Amygdala (tissue), 56 donors: ENCODE measurements at places on chromosomes 1 and 21.

- DNase-seq = no peak
Measured at GRCh38 chr21:37748351-37748750, 167.9 kb downstream of the KCNJ6 start.

DNA sequence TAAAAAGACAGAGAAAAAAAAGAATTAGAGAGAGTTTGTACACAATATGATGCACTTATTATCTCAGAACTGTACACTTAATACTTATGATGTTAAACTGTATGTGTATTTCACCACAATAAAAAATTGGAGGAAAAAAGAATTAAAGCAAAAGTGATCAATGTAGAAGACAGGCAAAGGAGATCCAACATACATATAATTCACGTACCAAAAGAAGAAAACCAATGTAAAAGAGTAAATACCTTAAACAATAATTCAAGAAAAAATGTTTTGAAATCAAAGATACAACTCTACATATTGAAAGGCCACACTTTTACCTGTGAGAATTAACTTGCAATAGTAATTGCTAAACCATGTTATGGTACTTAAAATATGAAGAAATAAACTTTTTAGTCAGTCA, 9.8 kb upstream of the PGLYRP3 start:
- DNase-seq = no peak

GRCh38 chr1:93575621-93576284, 105.9 kb downstream of the BCAR3 start:
- no peak for DNase-seq

DNA sequence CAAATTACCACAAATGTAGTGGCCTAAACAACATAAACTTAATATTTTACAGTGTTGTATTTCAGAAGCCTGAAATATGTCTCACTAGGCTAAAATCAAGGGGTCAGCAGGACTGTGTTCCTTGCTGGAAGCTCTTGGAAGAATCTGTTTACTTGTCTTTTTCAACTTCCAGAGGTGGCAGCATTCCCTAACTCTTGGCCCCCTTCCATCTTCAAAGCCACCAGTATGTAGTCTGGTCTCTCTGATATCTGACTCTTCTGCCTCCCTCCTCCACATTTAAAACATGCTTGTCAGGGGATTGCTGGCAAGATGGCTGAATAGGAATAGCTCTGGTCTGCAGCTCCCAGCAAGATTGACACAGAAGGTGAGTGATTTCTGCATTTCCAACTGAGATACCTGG, 567.5 kb downstream of the PLA2G4A start:
- DNase-seq = no peak

DNA sequence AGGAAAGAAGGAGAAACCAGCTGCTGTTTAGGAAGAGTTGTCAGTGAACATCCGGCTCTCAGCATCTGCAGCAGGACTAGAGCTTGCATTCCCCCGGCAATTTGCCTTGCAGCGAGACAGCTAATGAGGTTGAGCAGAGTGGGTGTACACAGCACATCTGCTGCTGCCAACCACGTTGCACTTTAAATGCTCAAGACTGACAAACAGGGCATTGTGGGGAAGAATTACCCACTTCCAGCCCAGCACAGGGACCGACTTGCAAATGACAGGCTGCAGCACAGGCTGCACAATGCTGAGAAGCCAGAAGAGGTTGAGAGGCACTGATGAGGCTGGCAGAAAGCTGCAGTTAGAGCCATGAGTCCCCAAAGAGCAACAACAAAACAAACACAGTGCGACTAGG, 47.5 kb upstream of the PLA2G2C start:
- DNase-seq = no peak

DNA sequence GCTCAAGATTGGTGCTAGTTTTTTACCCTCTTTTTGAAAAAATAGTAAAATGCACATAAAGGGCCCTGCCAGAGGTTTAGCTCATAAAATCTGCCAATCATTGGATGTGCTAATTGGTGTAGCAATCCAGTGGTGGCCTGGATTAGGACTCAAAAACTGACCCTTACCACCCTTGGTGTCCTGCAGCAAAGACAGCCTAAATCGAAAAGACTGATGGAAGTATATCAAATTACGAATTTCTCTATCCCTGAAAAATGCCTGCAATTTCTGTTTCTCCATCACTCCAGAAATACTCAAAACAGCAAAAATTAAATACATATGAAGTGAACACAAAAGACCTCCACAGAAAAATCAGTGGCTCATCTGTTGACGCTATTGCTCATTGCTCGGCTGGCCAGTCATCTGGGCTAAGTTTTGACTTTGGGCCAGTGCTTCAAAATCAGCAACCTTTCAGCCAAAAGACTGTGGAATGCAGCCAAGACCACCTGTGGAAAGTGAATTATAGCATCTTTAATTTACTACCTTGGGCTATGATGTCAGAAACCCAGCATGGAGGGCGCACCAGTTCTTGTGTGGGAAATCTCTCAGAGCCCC, 30.0 kb downstream of the WLS start:
- DNase-seq = no peak

- no peak for DNase-seq
Measured at GRCh38 chr1:234934611-234935033, 194.0 kb downstream of the TOMM20 start.

GRCh38 chr21:34834852-34835501, 166.2 kb downstream of the CLIC6 start:
- no peak for DNase-seq

GRCh38 chr1:167791281-167792187, 69.8 kb downstream of the MPZL1 start:
- DNase-seq = no peak

- no peak for DNase-seq
Measured at GRCh38 chr1:3172431-3173380, 103.7 kb downstream of the PRDM16 start.

GRCh38 chr1:18480315-18481189, at the start of gene KLHDC7A:
Gene KLHDC7A (plus strand): TSS chr1:18480930. CDS start chr1:18480982, 52 bp downstream.
- no peak for DNase-seq

- no peak for DNase-seq
Measured at GRCh38 chr1:196403803-196404690, 204.2 kb downstream of the KCNT2 start.

- DNase-seq = no peak
Measured at GRCh38 chr1:40495315-40495903, 13.2 kb upstream of the EXO5 start.

- no peak for DNase-seq
Measured at GRCh38 chr1:103162360-103162759, 54.0 kb upstream of the COL11A1 start.

GRCh38 chr1:26782521-26783212, 5.1 kb upstream of the PIGV start:
- no peak for DNase-seq

DNA sequence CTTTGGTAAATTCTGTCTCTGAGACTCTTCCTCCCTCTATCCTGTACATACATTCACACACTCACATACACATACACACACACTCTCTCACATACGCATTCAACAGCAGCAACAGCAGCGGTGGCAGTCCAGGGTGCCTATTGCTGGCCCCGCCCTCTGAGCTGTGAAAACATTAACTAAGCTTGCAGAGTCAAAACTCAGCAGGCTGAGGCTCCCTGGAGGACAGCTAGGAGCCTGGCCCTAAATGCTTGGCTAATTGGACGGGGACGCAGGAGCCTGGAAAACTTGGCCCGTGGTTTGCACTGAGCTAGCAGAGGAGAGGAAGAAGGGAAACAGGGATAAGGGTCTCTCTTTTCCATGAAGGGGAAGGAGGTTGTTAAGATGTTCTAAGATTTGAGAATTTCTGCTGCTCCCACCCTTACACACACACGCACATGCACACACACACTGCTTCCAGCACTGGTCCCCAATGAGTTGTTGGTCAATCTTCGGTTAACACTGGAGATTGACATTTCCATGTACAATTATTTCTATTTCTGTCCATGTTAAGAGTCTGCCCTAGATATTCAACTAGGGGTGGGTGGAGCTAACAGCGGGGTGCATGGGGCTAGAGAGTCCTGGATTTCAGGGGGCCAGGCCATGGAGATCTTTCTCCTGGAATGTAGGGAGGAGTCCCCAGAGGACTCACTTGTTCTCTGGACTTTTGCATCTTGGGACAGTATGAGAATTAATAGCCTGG, 94.2 kb downstream of the PLXNA2 start:
- no peak for DNase-seq

DNA sequence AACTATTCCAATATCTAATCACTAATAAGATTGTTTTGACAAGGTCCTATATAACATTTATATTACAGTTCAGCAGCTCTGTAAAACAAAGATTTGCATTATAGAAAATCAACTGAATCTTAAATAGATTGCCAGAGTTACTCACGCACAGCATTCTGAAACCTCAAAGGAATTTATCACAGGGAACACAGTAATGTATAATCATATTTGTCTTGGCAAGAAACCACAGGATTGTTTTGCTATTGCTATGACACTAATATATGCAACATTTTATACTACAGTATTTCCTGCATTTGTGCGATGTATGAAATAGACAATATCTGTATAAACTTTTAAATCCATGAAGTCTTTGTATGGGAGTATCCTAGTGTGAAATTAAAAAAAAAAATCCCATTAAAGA, 101.4 kb downstream of the PLPPR5 start:
- no peak for DNase-seq

GRCh38 chr1:3419415-3420204, 34.9 kb upstream of the ARHGEF16 start:
- DNase-seq = no peak

- no peak for DNase-seq
Measured at GRCh38 chr1:224057461-224058199, 56.3 kb upstream of the FBXO28 start.

DNA sequence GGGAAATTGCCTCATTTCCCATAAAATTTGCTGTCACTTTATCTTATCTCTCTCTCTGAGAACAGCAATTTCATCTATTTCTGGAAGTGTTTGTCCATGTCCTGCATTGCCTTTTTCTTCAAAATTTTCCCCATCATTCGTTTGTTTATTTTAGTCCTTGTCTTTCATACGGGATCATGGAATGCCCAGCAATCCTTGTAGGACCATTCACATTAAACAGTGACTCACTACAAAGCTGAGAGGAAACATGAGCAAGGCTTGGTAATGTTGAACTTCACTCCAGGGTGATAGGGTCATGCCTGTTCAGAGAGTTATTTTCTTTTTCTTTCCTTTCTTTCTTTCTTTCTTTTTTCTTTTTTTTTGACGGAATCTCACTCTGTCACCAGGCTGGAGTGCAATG, 32.2 kb upstream of the HNRNPU start:
- no peak for DNase-seq

DNA sequence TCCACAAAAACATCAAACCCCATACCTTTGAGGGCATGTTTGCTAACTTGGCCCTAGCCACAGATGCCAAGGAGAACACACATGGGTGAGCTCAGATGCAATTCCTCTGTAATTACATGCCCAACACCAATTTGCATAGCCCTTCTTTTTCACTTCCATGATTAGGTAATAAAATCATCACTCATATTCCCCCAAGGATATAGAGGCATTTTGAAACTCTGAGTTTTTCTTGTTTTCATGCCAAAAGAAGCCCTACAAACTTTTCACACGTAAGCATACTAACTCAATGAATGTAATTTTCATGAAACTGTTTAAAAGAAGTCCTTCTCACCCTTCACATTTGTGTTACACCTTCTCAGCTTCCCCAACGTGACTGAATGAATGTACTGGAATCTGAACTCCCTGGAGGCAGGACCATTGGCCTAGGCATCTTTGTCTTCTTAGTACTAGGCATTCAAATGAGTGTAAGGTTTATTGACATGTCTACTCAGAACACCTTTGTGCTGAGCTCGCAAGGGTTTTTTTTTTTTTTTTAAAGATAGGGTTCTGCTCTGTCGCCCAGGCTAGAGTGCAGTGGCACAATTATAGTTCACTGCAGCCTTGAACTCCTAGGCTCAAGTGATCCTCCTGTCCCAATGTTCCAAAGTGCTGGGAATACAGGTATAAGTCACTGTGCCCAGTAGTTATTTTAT, 31.0 kb downstream of the FBXO42 start:
- DNase-seq = no peak

GRCh38 chr21:16840538-16840937, 672.3 kb upstream of the CXADR start:
- DNase-seq = no peak

- no peak for DNase-seq
Measured at GRCh38 chr1:12052008-12052573, 11.0 kb upstream of the TNFRSF8 start.

DNA sequence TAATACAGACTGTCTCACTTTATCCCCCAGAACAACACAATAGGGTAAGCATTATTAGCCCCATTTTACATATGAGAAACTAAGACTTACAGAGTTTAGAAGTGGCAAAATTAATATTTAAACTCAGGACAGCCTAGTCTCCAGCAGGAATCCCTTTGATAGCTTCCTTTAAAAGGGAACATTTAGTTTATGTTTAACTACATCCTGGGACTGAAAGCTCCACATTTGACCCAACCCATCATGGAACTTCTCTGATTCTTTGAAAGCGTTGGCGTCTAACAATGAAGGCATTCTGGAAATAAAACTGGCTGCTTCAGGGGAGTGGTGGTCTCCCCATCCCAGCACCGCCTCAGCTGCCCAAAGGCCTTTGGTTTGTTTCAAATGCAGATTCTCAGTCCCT, 250.6 kb upstream of the NFIA start:
- DNase-seq = no peak

DNA sequence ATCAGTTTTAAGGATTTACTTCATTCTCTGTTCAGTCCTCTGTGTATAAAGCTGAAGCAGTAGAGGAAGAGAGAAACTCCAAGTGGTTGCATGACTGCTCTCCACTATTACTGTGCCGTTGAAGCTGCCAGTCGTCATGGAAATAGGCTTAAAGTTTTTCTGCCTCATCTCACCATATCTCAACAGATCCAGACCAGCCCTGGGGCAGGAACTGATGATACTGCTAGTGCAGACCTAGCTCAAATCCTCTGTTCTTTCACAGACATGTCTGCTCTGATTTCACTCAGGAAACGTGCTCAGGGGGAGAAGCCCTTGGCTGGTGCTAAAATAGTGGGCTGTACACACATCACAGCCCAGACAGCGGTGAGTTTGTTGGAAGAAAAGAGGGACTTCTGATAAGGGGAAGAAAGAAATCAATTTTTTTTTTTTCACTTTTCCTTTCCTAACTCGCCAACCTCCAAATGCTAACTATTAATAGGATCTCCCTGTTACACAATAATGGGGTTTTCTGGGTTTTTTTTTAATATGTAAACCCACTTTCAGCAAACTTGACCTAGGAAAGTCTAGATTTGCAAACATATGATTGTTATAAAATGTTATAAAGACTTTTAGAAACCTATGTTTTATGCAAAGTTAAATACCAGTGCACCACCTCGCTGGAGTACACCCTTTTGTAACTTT, 22.2 kb upstream of the STRIP1 start:
- no peak for DNase-seq

DNA sequence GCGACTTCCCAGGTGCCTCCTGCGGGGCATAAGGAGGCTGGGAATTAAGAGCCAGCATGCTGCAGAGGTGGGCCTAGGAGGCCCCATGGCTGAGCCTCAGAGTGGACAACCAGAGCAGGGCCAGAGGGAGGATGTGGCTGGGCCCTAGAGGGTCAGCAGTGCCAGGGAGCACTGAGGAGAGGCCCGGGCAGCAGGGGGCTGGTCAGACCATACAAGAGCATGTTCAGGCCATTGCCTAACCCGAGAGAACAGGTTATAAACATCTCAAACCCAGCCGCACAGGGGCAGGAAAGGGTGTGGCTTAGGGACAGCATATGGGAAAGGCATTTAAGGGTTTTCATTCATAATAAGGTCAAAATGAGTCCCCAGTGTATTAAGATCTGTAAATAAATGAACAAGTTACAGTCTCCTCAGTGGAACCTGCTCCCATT, 51.1 kb downstream of the IER5 start:
- DNase-seq = no peak

GRCh38 chr1:89355056-89355455, 8.8 kb upstream of the GBP6 start:
- no peak for DNase-seq
